ENCODE measurements at places on chromosomes 5 and 9. TPM values are rescaled to one million over a fixed set of nuclear protein-coding genes. Genes with fewer than 3 reads are reported as not detected.

- no peak for DNase-seq
These were observed 124.8 kb downstream of the CRB2 start for GRCh38 chr9:123480791-123481190.

DNA sequence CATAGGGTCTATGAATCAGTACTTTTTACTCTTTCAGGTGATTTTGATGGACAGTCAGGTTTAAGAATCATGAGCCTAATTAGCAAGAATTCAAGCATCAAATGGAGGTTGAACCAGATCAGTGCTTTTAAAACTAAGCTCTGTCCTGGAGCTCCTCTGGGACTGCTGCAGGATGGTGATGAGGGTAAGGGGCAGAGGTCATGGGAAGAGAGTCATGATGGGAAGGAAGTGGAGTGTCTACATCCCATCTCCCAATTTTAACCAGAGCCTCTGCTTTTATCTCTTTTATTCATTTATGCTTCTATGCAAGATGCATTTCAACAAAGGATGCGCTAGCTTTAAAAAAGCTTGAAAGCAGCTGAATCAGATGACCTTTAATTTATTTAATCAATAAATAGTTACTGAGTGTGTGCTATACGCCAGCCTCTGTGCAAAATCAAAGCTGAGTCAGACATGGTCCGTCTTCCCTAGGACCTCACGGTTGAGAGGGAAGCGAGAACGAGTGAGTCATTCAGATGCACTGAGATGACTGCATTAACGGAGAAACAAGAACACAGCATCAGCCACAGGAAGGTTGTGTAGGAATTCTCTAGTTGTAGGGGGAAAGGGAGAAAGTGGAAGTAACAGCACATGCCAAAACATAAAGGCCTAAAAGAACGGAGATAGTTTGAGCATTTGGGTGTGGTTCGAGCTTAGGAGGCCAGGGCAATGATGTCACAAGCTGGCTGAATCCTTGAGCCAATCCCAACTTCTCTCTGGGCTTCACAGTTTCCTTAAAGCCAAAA lies 441.6 kb upstream of the BRINP1 start:
- no peak for DNase-seq

- DNase-seq, result peak; percentile 19
These were observed 188.1 kb downstream of the RFX3 start for GRCh38 chr9:3337515-3338225.

GRCh38 chr9:35732800-35733541 lies 505 bp downstream of the CREB3 start:
- DNase-seq, result peak; percentile 62

GRCh38 chr5:173640156-173640804 lies 23.8 kb upstream of the BOD1 start:
- no peak for DNase-seq

GRCh38 chr9:113678119-113678858 lies 197.8 kb upstream of the ZNF618 start:
- DNase-seq, result no peak

GRCh38 chr5:172686539-172687390 lies 45.7 kb downstream of the NEURL1B start:
- no peak for DNase-seq

DNA sequence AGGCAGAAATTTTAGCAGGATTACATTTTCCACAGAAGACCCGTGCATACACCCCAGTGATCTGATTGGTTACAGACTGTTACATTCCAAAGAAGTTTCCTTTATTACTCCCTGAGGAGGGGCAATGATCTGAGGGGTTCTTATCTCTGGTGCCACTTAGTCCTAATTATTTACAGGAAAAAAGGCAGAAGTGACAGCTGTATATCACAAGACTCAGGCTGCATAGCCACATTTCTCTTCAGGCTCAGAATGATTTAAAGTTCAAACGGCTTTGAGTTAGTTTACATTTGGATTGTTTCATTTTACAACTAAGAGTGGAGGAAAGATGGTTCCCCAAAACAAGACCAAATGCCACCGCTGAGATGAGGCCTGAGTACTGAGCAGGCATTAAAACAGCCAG lies 17.3 kb downstream of the NAIF1 start:
- DNase-seq, result no peak

DNA sequence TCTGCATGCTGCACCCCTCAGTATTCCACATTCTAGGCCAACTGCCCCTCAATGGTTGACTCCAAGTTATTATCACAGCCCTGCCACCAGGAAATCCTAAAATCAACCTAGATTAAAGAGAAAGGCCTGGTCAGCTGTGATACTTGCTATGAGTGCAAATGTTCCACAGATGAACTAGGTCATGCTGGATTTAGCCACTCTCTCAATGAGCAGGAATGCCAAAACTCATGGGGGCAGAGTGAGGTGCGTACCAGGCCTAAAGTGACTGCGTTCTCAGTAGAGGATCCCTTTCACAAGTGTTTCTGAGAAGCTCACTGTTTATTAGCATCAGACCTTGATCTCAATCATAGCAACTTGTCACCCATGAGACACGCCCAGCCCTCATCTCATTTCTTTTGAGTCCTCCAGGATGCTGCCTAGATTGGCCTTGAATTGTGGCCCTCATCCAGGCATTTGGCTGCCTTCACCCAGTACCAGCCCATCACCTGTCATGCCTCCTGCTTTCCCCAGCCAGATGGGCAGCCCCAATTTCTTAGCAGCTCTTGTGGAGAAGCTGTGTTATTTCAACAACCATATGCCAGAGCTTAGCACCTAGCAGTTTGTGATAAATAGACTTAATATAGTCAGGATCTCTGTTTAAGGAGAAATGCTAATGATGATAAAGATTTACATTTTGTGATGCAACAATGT lies 383.9 kb downstream of the CTNND2 start:
- no peak for DNase-seq

DNA sequence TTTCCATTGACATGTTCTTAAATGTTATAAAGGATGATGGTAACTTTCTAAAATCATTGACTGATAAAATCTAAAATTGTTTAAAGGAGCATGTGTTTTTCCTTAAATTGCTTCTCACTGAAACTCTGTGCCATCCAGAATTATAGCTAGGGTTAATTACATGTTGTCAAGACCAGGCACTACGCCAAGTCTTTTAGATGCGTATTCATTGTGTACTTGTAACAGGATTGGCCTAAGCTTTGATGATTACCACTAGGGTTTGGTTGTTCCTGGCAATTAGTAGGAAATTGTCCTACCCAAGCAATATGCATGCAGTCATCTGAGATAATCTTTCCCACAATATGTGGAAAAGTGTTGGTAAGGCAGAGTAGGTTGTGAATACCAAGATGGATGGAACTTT lies 43.8 kb downstream of the PRKACG start:
- no peak for DNase-seq

- DNase-seq, result no peak
These were observed 31.7 kb upstream of the ARAP3 start for GRCh38 chr5:141713616-141714309.

DNA sequence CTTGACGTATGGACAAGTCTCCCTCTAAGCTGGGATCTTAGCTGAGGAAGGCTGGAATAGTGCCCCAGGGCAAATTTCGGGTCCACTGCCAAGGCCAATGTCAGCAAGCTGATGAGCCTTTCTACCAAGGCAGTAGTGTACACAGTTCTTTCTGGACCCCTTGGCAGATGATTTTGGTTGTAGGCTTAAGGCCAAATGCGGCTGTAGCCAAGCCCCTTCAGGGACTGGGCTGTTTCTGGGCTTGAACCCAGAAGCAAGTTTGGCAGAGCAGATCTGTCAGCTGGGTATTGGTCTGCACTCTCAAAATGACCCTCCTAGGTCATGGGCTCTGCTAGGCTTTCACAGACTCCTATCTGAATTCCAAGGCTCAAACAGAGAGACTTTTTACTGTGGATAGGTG lies 121.6 kb downstream of the ADAMTSL1 start:
- DNase-seq, result no peak

DNA sequence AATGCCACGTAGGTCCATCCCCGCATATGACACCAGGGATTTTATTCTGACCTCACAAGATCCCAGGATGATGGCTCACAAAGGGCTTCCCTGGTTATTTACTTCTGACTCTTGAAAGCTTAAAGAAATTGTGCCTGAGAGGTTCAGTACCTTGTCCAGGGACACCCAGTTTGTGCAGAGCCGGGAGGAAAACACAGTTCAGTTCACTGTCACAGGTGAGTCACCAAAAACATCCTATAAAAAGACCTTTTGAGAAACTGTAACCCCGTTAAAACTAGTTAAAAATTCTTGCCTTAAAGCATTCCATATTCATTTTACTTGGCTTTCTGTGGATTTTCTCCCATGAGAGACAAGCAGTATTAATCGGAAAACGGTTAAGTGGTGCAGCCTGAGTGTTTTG lies 56.6 kb downstream of the ZNF510 start:
- DNase-seq, result no peak

DNA sequence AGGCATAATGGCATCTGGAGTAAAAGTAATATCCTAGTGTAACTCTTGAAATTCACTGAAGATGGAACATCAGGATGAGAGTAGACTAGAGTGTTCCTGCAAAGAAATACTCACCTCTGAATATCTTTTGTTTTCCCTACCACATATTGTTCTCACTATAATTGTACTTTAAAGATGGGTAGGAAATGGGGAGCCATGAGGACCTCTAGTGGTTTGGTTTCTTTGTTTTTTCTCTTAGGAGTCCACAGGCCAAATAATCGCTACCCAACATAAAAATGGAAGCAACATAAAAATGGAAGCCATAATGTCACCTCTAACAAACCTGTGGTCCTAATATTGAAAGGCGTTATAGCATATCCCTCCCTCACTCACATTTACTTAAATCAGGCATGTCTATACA lies 2375.8 kb downstream of the MAT2B start:
- DNase-seq, result no peak

- no peak for DNase-seq
These were observed 44.8 kb downstream of the PAPPA start for GRCh38 chr9:116198344-116198743.

- DNase-seq, result no peak
These were observed 87.7 kb downstream of the ENTREP1 start for GRCh38 chr9:69412741-69413150.

DNA sequence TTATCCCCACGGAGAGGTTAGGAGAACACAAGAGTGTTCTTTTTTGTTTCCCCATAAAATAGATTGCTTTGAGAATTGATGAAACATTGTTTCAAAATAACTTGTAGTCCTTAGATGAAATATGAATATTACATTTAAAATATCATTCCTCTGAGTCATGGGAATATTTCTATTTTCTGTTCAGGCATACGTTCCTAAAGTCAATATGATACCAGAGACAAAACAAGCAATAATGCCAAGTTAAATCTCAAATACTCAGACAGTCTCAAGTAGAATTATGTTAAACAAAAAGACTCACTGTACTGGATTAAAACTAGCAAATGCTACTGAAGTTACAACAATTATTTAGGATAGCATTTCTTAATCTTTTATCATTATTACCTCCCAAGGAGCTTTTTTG lies 111.7 kb upstream of the C6 start:
- no peak for DNase-seq

GRCh38 chr5:155040984-155041653 lies 27.6 kb downstream of the KIF4B start:
- DNase-seq, result no peak

Gene GPR21
- 0.31 TPM for total RNA-seq

Gene SLC6A3
- not detected for total RNA-seq

Gene USP20
- 55.3 TPM for total RNA-seq

Gene KIF24
- 5.6 TPM for total RNA-seq

Gene CA9
- 1.6 TPM for total RNA-seq

Gene PAEP
- total RNA-seq, result not detected

Gene PCDHGA1
- not detected for total RNA-seq

Gene PFN3
- not detected for total RNA-seq
